ENCODE measurements at places on chromosomes 7 and 10.

- no peak for DNase-seq
These were observed 41.8 kb downstream of the SORCS1 start for GRCh38 chr10:107122703-107123102.

DNA sequence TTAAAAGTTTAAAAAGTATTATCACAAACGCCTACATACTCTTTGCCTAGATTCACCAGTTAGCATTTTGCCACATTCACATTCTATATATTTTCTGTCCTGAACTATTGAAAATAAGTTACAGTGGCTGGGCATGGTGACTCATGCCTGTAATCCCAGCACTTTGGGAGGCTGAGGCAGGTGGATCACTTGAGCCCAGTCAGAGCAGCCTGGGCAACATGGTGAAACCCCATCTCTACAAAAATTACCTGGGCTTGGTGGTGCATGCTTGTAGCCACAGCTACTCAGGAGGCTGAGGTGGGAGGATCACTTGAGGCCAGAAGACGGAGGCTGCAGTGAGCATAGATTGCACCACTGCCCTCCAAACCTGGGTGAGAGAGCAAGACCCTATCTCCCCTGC, 5.3 kb downstream of the ARPC1A start:
- no peak for DNase-seq

DNA sequence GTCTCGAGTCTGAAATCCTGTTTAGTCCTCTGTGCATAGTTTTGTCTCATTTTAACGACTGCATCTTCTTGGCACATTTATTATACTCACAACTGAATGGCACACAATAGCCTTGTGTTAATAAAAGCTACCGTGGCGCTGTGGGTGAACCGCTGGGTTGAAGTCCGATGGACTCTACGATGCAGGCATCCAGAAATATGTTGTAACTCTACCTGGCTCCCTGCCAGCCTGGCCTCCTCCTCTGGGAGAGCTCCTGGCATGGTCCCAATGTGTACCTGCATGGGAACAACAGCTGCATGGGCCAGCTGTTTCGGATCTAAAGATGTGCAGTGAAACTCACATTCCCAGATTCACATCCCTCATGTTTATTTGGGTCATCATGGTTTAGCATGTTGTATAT, 3.7 kb upstream of the DPYSL4 start:
- DNase-seq: no peak

GRCh38 chr7:156152390-156152789, 340.1 kb upstream of the SHH start:
- DNase-seq: no peak

GRCh38 chr7:132492823-132493445, 83.3 kb downstream of the PLXNA4 start:
- no peak for DNase-seq

DNA sequence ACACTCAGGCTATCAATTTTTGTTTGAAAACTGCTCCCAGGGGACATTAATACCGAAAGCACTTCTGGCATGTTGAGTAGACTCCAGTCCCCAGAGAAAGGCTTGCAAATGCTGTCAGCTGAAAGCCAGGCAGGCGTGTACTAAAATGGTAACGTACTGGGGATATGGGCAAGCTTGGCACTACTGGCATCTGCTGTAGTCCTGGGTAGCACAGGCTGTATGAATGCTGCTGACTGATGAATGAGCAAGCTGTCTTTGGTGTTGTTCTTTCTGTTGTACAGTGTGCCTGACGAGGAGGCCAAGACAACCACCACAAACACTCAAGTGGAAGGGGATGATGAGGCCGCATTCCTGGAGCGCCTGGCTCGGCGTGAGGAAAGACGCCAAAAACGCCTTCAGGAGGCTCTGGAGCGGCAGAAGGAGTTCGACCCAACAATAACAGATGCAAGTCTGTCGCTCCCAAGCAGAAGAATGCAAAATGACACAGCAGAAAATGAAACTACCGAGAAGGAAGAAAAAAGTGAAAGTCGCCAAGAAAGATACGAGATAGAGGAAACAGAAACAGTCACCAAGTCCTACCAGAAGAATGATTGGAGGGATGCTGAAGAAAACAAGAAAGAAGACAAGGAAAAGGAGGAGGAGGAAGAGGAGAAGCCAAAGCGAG, 53.5 kb upstream of the AGBL3 start:
- DNase-seq: no peak

GRCh38 chr10:132724446-132724845, 61.5 kb downstream of the NKX6-2 start:
- no peak for DNase-seq

GRCh38 chr7:31373337-31374289, 33.1 kb upstream of the NEUROD6 start:
- DNase-seq: no peak

DNA sequence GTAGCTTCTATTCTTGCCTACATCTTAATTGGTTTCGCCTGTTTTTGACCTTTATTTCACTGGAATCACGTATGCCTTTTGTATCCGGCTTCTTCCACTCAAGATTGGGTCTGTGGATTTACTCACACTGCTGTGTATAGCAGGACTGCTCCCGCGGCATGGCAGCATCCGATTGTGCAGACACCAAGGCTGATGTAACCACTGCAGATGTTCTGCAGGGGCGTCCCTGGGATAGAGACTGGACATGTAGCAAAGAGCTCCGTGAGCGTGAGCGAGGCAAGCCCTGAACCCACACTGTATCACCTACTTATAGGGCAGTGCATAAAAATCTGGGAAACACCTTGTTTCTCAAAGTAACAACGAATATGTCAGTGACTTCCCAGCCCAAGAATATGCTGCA, 11.4 kb upstream of the IDI2 start:
- DNase-seq: no peak

GRCh38 chr10:92615515-92615914, 22.6 kb downstream of the KIF11 start:
- no peak for DNase-seq

DNA sequence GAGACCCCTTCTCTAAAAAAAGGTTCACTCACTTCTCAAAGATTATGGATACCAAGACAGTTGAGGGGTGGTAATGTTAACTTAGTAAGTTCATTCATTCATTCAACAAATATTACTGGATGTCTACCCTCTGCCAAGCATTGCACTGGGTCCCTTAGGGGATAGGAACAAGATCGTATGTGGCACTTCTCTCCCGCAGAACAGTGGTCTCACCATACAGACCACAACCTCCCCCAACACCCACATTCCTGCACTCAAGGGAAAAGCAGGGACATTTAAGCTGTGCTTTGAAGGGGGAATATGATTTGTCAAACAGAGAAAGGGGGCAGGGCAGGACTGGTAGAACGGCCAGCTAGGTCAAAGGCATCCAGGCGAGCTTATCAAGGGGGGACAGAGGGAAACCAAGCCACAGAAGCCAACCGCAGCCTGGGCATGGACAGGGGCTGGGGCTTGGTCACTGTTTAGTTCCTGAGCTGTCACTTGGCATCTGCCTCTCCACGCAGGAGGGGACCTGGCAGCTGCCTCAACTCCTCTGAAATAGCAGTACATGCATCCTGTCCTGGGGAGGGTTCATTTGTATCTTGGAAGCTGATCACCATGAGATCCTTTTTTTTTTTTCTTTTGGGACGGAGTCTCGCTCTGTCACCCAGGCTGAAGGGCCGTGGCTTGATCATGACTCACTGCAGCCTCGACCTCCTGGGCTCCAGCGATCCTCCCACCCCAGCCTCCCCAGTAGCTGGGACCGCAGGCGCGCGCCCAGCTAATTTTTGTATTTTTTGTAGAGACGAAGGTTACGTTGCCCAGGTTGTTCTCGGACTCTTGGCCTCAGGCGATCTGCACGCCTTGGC, 949 bp upstream of the CLIP2 start:
- DNase-seq: no peak

DNA sequence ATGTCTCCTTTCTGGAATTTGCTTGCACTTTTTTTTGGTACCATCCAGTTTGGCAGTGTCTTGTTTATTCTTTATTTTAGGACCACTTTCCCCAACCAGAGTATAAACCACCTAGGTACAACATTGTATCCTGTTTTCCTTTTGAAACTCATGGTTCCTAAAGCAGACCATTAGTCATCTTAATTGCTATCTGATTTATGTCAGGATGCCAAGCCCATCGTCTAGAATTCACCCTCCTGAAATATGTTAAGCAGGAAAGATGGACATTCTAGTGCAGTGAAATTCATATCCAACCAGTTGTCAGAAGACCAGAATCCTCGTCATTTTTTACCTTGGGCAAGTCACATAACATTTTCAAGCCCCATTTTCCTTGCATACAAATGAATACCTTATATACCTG, 223.6 kb upstream of the KMT2E start:
- DNase-seq: no peak

DNA sequence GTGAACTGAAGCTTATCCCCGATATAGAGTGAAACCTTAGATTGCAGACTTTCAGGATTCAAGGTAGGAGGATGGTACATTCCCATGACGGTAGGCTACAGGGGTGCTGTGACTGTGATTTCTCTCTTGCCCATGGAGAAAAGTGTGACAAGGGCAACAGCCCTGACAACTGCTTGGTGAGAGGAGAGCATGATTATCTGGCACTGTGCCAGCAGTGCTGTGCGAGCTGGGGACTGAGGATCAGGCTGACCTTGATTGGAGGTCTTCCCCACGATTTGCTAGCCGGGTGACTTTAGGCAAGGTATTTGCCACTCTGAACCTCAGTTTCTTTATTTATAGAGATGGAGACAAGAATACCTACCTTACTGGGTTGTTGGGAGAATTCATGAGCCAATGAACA, 229.5 kb downstream of the PTEN start:
- DNase-seq: no peak

DNA sequence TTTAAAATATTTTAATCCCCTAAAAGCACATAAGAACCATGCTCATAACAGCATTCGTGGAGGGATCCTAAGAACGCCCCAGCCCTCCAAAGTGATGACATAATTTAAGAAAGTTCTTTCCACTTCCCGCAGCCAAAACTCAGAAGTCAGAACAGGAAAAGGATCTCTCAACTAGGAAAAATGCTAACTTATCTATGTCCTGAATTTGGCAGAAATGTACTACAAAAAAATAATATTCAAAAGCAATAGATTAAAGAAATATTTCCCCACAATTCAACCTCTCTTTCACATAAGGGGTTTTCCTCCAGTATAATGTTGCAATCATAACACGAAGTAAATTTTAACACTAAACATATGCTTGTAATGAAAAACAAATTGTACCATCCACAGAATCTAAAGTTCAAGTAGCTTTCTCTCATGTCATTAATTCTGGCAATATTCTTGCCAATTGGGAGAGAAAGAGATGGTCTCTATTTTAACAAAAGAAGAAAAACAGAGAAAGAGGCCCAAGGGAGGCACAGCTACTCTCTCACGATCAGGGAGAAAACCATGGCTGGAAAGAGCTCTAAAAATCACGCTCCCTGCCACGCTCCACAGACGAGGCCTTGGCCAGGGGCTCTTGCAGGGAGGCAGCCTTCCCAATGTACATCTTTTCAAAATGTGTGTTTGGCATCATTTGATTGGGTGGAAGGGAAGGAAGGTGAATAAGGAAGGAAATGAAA, 22.9 kb downstream of the ASB13 start:
- DNase-seq: no peak

GRCh38 chr10:100502926-100503494, 16.7 kb downstream of the SEC31B start:
- no peak for DNase-seq

DNA sequence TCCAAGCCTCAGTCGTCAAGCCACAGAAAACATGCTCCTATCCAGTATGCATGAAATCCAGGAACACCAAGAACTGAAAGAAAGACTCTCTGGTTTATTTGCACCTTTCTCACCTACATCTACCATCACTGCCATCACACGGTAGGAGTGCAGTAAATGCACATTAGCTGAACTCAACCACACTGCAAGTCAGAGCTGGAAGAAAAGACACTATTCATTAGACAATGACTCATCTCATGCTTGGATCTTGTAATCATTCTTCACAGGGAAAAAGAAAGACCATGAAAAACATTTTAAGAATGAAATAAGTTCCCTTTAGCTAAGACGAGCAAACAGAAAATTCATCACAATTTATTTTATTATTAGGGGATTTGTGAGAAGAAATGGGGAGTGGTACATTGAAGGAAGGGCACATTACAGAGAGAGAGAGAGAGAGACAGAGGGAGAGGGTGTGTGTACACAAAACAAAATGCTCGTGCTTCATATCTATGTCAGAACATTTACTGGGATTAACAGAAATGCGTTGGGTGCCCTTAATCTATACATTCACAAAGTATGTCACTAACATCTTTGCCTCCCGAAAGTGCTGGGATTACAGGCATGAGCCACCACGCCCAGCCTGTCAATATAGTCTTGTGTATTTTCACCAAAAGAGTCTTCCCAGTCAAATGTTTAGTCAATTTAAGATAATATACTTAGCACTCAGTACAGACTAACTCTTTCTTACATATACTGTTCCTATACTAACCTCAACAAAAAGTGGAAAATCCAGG, 324.9 kb downstream of the PARD3 start:
- no peak for DNase-seq

DNA sequence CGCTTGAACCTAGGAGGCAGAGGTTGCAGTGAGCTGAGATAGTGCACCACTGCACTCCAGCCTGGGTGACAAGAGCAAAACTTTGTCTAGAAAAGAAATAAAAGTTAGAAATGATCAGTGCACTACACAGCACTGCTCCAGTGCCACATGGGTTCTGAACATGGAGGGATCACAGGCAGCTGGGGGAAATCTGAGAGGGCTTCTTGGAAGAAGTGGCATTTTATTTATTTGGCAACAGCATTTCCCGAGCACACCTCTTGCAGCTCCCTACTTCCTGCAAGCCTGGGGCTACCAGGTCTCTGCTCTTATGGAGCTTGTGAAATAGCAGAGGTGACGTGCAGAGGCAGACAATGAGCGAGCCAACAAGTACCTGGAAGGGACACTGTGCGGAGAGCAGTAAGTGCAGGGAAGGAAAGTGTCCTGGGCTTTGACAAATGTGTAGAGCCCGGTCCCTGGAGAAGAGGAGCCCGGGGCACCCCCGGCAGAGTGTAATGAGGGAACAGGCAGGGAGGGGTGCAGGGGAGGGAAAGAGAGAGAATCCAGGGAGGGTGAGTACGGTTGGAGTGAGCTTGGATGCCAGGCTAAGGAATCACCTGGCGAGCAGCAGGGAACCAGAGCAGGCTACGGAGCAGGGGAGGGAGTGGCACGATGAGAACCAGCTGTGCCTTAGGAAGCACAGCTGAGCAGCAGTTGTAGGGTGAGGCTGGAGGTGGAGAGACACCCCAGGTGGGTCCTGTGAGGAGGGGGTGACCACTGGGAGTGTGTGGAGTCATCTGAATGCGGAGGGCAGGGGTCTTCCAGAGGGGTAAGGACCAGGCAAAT, 104.6 kb upstream of the CTBP2 start:
- no peak for DNase-seq

DNA sequence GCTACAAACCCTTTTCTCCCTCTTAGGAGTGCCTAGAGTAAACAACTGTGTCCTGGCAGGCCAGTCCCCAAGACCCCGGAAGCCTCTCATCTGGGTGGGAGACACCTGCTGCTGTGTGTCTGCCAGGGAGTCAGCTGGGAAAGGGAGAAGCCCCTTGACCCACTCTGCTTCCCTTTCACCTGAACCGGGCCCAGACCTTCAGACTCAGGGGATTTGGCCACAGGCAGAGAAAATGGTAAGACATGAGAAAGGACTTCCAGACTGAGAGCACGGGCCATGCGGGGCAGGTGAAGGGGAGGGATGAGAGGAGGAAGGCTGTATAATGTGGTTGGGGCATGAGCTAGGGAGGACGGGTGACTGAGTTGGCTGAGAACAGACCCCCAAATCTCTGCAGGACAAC, 36.0 kb upstream of the NPFFR1 start:
- no peak for DNase-seq
